ENCODE measurements at places on chromosomes 6 and 20.

DNA sequence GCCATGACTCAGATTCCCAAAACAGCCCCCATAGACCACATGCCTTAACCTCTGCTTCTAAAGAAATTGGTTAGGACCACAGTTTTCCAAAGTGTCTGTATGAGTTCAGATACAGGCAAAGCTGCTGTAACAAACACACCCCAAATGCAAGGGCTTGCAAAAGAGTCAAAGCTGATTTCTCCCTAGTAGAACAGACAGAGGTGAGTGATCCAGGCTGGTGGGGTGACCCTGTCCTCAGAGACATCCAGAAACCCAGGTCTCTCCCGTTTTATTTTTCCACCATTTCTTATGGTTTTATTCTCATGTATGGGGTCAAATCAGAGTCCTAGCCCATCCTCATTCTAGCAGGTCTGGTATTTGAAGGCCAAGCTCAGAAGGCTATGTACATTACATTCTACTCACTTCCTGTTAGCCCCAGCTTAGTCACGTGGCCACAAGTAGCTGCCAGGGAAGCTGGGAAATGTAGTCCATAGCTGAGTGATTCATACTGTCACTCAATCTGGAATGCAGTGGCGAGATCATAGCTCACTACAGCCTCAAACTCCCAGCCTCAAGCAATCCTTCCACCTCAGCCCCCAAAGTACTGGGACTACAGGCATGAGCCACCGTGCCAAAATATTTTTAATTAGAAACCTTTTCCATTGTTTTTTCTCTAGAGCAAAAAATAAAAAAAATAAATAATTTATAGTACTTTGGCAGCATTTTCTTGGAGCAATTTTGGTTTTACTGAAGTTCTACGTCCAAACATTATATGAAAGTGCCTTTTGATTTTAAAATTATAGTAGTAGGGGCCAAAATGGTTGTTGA is 175.2 kb downstream of the ZMYND8 start:
- peak; percentile 80 for DNase-seq

GRCh38 chr6:12350644-12351170 is 60.5 kb downstream of the EDN1 start:
- no peak for DNase-seq

GRCh38 chr20:42721923-42722322 is 467.8 kb downstream of the PTPRT start:
- no peak for DNase-seq

DNA sequence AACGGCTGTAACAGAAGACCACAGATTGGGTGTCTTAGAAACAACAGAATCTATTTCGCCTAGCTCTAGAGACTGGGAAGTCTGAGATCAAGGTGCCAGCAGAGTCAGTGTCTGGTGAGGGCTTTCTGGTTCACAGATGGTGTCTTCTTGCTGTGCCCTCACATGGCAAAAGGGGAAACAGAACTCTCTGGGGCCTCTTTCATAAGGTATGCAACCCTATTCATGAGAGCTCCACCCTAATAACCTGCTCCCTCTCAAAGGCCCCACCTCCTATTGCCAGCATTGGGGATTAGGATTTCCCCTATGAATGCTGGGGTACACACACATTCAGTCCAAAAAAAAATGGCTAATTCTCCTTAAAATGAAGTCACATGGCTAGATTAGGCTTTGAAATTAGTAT is 10.0 kb downstream of the TXNDC5 start:
- DNase-seq = no peak

GRCh38 chr6:83884523-83884922 is 25.0 kb downstream of the CYB5R4 start:
- DNase-seq = peak; percentile 66

- no peak for DNase-seq
These were observed 207.4 kb downstream of the BMP2 start for GRCh38 chr20:6974838-6975237.

GRCh38 chr6:95856876-95857364 is 158.9 kb upstream of the FUT9 start:
- no peak for DNase-seq
